Brain (organoid and tissue), 16 donors: ENCODE measurements at places on chromosomes 2 and 18. TPM values are rescaled to one million over a fixed set of nuclear protein-coding genes. Genes with fewer than 3 reads are reported as not detected.

Gene KCMF1
- 39.9 TPM for polyA plus RNA-seq

GRCh38 chr18:79771446-79772107 is 26.2 kb upstream of the KCNG2 start:
- no peak for DNase-seq

Gene SLC23A3
- not detected for polyA plus RNA-seq

GRCh38 chr2:111896024-111896423 is 2.4 kb upstream of the MERTK start:
- no peak for DNase-seq

Gene TET3
- polyA plus RNA-seq, result 9.4 TPM
